ENCODE measurements at places on chromosomes 1 and 21.

DNA sequence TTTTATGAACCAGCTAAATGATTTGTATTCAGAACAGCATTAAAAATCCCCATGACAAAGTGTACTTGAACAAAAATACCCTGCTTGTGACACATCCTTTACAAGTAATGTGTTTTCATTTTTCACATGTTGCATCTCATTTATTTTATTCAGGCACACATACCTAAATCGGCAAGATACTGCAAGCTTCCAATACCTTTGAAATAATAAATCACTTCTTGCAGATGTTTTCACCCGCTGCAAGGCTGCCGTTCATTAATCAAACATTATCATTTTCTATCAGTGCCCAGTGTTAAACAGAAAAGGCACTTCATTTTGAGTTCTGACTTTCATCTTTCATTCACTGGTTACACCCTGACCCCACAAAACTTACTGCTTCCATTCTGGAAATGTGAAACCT, 269.6 kb downstream of the DPYD start:
- no peak for DNase-seq

DNA sequence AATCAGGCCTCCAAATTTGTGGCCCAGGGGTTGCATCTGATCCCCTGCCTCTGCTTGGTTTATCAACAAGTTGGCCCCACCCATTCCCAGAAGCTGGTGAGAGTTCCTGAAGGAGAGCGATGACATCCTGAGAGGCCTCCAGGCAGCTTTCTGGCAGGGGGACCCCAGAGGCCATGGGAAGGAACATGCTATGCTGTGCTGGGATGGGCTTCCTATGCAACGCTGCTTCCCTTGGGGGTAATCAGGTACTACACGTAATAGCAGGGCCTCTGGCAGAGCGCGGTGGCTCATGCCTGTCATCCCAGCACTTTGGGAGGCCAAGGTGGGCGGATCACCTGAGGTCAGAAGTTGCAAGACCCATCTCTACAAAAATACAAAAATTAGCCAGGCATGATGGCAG, 8.4 kb upstream of the MTF1 start:
- DNase-seq = no peak

DNA sequence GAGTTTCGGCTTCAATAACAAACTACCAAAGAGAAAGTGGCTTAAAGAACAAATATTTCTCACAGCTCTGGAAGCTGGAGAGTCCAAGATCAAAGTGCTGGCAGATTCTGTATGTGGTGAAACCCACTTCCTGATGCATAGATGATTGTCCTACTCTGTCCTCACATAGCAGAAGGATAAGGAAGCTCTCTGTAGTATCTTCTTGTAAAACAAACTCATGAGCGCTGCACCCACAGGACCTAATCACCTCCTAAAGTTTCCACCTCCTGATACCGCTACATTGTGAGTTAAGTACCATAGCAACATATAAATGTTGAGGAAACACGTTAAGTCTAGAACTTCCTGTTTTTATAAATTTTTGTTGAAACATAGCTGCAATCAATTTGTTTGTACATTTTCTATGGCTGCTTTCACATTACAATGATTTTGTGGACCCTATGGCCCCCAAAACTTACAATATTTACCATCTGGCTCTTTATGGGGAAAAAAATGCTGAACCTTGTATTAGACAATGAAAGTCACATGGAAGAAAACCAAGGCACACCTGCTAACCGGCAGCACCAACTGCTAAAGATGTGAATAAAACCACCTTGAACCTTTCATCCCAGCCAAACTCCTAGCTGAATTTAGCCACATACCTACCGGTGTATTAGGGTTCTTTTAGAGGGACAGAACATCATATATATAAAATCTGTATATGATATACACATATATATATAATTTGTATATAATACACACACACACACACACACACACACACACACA, 1423.4 kb downstream of the NCAM2 start:
- DNase-seq = no peak

GRCh38 chr1:234610061-234610665, at the start of gene IRF2BP2:
Gene IRF2BP2, minus strand, starts transcription at chr1:234610178. Its CDS starts 684 bp downstream, at chr1:234609494.
- DNase-seq = peak; percentile 92

- no peak for DNase-seq
These were observed 103.7 kb downstream of the FCRL5 start for GRCh38 chr1:157448636-157449035.

DNA sequence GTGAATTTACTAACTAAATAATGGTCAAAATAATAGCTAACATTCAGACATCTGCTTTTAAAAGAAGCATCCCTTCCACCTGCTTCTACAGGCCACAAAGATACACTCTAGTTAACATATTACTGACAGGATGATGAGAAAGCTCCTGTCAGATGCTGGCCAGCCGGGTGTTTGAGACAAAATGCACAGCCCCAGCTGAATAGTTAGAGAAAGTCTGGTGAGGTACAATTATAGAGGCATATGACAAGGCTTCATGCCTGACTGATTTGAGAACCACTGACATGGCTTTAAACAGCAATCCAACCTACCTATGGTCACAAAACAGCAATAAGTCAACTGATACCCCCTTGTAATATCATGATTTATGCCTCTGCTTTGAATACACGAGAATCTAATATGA, 137.0 kb downstream of the DENND1B start:
- no peak for DNase-seq

DNA sequence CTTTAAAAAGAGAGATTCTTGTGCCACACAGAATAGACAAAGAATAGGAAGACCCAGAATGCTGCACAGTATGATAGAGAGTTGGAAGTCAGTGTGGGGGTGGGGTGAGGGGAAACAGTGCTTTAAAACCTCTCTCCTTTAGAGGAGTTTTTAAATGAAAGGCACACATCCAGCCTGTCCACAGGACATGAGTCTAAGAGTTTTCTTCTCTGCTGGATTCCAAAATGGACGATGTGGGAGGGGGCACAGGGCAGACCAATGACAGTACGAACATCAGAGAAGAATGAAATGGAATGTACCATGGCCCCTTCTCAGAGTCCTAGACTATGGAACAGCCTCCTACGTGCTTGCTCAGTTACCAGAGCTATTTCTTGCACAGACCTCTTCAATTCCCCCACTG, 458.2 kb upstream of the DAB1 start:
- DNase-seq = no peak
